Skeletal muscle cell (primary cell): ENCODE measurements at places on chromosomes 2 and 18.

DNA sequence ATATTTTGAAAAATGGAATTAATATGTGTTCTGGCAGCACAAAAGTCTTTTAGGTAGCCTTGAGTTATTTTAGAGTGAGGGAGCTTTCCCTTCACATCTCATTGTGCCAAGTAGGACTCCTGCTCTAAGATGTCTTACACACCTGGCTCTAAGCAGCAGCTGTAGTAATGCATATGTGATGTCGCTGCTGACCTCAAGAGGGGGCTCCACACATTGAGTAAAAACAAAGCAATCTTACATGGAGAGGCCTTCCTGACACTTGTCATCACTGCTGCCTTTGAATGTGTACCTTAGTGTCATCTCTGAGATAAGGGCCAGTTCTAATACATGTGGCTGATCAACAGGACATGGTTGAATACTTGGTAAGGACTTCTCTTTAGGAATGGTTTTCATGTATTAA, 75.8 kb downstream of the ACTR3 start:
- DNase-seq = no peak

GRCh38 chr2:24863641-24864040, 56.4 kb downstream of the ADCY3 start:
- no peak for DNase-seq

DNA sequence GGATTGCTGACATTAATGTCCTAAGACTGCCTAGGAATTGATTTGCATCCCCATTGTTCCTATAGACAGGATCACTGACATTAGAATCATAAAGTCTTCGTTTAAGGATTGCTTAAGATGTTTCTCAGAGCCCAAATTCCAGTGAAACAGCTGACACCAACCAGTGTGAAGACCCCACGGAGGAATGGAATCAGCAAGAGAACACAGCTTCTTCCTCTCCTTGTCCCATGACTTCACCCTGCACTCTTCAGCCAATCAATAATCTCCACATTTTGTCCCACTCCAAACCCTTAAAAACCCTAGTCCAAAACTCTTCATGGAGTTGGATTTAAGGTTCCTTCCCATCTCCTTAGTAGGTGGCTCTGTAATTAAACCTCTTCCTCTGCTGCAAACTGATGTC, 157.0 kb upstream of the NDUFV2 start:
- no peak for DNase-seq

GRCh38 chr18:23809415-23809814, 120.2 kb downstream of the LAMA3 start:
- DNase-seq = no peak
